ENCODE measurements at places on chromosomes 3 and 15. TPM values are rescaled to one million over a fixed set of nuclear protein-coding genes. Genes with fewer than 3 reads are reported as not detected.

- no peak for DNase-seq
Observed at GRCh38 chr3:35505181-35505580, 134.1 kb upstream of the ARPP21 start.

DCLK3 gene
- total RNA-seq = under 0.01 TPM

- no peak for DNase-seq
Observed at GRCh38 chr3:69715204-69715603, 24.1 kb upstream of the MITF start.

- DNase-seq = no peak
Observed at GRCh38 chr3:64379221-64379620, 154.0 kb upstream of the PRICKLE2 start.

DNA sequence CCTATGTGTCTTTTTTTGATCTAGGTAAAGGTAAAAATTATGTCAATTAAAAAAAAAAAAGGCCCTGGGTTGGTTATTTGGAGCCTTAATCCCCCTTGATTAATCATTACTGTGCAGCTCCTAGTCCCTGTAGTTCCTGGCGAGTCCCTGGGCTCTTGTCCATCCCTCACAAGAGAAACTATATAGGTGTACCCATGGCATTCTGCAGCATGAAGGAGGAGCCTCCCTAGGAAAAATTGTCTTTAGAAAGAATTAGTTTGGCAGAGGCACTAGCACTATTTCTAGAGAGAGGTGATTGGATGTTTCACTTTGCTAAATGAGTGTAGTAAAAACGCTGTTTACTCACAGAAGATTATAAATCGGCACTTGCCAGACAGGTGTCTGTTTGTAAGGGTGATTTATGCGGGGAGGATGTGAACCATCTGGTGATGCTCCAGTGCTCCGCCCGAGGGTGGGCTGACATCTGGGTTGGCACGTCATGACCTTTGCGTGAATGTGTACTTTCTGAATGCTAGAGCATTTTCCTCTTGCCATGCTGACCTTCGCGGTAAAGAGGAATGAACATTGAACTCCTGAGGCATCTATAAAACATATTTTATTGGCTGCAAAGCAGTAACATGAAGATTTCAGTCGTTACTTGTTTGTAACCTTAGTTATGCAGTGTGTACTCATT is 12.6 kb downstream of the PLCL2 start:
- DNase-seq = no peak
